Progenitor cell of endocrine pancreas (in vitro differentiated cells): ENCODE measurements at places on chromosomes 7 and 10.
A peak's percentile ranks its signal among the peaks of the same experiment; 100 is the strongest.

GRCh38 chr7:86904949-86905834 lies 154.3 kb downstream of the ELAPOR2 start:
- no peak for DNase-seq

GRCh38 chr10:79444199-79445119 lies 965 bp downstream of the ZCCHC24 start:
- no peak for DNase-seq

DNA sequence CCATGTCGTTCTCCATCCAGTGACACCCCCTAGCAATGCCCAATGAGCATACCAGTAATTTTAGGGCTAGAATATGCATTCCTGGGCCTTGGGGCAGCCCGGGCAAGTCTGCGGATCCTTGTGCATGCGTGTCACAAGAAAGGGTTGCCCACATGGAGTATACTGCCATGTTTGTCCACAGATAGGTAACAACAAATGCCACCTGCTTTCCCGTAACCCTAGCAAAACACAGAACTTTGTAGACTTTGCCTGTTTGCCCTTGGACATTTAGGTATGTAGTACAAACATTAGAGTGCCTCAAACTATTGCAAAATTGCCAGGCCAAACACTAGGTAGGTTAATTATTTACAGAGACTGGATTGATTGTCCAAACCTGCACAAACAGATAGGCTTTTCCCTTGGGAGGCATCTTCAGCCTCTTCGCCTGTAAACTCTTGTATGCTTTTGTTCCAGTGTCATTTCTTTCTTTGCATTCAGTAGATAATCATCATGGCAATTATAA lies 117.0 kb downstream of the ADCY1 start:
- no peak for DNase-seq

DNA sequence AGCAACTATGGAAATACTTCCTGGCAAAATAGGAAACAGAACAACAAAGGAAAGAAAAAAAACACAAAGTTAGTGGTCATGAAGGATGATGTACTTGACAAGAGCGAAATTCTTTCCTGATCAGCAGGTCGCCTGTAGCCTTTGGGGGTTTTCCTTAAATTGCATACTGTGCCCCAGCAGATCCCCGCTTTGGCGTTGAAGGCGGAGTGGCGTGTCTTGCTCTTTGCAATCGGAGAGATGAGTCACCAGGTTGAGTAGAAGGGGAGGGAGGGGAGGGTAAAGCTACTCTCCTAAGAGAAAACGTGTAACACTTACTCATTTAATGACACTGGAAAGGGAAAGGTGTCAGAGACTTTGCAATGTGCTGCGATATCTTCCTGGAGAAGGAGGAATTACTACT lies 587.2 kb downstream of the SORCS1 start:
- no peak for DNase-seq

DNA sequence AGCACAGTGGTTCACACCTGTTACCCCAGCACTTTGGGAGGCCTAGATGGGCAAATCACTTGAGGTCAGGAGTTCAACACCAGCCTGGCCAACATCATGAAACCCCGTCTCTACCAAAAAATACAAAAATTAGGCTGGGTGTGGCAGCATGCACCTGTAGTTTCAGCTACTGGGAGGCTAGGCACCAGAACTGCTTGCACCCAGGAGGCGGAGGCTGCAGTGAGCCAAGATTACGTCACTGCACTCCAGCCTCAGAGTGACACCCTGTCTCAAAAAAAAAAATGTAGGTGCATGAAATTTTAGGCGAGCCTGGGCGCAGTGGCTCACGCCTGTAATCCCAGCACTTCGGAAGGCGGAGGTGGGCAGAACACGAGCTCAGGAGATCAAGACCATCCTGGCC lies 9.6 kb downstream of the BCL7B start:
- DNase-seq: no peak

DNA sequence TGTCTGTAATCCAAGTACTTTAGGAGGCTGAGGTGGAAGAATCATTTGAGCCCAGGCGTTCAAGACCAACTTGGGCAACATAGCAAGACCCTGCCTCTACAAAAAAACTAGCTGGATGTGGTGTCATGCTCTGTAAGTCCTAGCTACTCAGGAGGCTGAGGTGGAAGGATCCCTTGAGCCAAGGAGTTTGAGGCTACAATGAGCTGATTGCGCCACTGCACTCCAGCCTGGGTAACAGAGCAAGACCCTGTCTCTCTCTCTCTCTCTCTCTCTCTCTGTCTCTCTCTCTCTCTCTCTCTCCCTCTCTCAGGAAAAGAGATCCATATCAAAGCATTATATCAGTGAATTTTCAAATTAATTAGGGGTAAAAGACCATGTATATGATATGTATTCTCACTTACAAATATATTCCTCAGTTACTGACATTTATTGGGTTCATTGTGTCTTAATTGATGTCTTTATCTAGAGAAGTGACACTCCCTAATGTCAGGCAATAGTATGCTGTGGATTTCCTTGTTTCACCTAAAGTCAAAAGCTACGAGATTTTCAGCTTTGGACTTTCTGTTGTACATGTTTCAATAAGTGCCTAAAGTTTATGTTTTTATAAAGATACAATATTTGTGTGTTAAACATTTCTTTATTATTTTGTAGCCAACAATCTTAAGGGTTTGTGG lies 76.7 kb downstream of the SHH start:
- DNase-seq: no peak

- DNase-seq: no peak
These were observed 53.2 kb upstream of the SYPL1 start for GRCh38 chr7:106165337-106165736.

- DNase-seq: no peak
These were observed 14.7 kb downstream of the PWWP2B start for GRCh38 chr10:132411561-132412253.

DNA sequence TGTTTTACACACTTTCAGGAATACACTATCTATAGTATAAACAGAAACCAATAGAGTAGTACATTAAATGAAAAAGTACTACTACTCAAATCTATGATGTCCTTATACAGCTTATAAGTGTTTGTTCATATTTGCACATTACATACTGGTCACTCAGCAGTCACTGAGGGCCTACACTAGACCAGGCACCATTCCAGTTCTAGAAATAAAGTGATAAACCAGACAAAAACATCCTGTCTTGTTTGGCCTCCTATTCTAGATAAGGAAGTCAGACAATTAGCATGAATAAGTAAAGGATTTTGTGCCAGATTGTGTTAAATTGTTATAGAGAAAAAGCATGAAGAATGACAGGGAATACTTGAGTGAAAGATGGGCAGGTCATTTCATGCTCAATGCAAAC lies 219.0 kb downstream of the CRPPA start:
- no peak for DNase-seq

DNA sequence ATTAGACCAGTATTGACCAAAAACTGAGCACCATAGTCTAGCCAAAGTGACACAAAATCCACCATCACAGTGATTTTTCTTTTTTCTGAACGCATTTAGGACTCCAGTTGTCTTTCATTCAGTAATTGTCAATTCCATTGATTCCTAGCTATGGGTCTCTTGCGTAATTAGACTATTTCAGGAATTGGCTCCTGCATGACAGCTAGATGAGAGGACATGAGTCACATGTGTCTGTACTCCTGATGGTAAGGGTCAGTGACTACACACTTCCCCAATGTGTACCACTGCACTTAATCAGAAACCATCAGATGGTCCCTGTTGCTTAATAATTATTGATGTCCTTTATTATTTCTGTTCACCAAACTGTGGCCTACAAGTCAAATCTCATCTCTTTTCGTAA lies 469.5 kb downstream of the POM121L12 start:
- no peak for DNase-seq

DNA sequence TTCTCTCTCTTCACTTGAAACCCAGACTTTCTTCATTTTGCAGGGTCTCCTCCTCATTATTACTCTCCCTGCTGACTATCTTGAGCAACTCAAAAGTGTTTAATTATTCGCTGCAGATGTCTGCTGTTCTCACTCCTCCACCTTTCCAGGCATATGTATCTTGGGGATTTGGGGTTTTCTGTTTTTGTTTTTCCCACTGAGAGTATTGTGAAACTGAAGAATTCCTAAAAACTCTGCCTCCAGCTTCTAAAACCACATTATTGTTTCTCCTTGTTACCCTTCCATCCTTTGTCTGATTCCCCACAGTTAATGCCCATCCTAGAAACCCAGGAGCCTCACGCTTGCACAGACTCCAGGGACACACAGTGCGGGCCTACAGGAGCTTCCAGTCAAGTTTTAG lies 51.3 kb downstream of the WNT2 start:
- no peak for DNase-seq

DNA sequence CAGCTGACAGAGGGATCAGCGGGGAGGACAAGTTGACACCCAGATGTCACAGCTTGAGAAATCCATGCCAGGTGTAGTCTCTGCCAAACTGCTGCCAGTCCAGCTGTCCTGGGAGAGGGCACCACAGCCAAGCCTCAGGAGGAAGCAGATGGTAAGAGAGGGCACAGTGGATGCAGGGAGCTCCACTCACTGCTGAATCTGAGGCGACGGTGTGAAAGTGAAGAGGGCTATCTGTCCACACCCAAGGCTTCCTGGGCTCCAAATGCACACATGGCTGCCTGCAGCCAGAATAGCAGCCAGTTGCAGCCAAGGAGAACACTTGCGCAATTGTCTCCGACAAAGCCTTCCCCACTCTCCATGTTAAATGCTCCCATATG lies 502.4 kb downstream of the GRID1 start:
- no peak for DNase-seq

- DNase-seq: no peak
These were observed 19.0 kb downstream of the AGR2 start for GRCh38 chr7:16785846-16786245.

- DNase-seq: no peak
These were observed 34.8 kb downstream of the AHR start for GRCh38 chr7:17333221-17333620.

- DNase-seq: peak; percentile 45
These were observed at the start of gene PLPP4 for GRCh38 chr10:120456626-120457430. Gene PLPP4 (plus strand): TSS chr10:120457227. CDS start chr10:120457306, 79 bp downstream.

- no peak for DNase-seq
These were observed 31.6 kb downstream of the MGMT start for GRCh38 chr10:129498680-129499079.

DNA sequence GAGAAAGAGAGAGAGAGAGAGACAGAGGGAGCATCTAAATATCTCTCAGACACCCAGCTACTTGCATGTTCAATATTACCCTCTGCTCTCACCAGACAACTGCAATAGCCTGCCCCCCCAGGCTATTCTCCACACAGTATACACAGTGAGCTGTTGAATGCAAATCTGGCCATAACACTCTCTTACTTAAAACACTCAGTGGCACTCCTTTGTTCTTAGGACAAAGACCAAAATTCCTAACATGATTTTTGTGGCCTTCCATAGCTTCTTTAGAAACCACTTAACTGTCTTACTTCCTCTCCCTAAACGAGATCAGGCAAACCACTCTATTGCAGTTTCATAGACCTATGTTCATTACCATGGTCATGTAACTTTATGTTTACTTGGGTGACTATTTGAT lies 903.6 kb upstream of the AUTS2 start:
- no peak for DNase-seq

GRCh38 chr10:1310271-1310789 lies 254.1 kb downstream of the WDR37 start:
- no peak for DNase-seq

DNA sequence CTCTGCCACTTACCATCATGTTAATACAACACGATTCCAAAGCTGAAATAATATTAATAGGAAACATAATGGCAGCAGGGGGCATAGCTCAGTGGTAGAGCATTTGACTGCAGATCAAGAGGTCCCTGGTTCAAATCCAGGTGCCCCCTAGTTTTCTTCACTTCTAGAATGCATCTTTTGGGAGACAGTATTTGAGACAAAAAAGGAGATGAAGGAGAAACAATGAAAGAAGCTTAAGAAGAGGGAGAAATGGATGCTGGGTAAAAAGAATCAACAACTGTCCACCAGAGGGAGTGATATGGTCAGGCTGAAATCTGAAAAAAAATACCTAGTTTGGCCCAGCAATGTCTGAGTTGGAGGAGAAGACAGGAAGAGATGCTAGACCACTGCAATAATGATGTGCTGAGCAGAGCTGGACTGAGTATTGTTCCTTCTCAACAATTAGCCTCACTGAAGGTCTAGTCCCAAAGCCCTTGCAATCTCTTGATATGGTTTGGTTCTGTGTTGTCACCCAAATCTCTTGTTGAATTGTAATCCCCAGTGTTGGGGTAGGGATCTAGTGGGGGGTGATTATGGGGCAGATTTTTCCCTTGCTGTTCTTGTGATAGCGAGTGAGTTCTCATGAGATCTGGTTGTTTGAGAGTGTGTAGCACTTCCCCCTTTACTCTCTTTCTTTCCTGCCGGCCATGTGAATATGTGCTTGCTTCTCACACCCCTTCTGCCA lies 48.3 kb downstream of the ZNF783 start:
- no peak for DNase-seq

GRCh38 chr10:82645221-82645620 lies 770.2 kb downstream of the NRG3 start:
- DNase-seq: no peak

GRCh38 chr7:45057878-45058277 lies 30.9 kb downstream of the NACAD start:
- DNase-seq: no peak

DNA sequence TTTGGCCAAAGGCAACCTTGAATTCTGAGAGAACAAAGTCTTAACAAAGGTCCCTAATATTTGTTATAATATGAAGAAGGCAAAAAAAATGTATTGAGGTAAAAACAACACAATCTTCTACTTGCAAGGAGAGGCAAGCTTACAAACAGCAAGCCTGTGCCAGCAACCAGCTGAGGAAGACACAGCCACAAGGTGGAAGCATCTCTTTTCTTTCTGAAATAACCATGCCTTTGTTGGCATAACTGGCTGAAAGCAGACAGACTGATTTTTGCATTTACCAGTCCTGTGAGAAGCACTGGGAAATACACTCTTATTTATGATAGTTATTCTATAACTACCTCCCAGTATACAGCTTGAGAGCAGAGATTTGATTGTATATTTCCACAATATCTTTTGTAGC lies 292.0 kb downstream of the PHTF2 start:
- DNase-seq: no peak

GRCh38 chr10:75399461-75400162 lies 2.0 kb downstream of the ZNF503 start:
- DNase-seq: peak; percentile 67
